Stimulated activated CD8-positive, alpha-beta memory T cell treated with anti-CD3 and anti-CD28 coated beads, Interleukin-4, amount 100 ng/mL, for 1 hour (primary cell): ENCODE measurements at places on chromosomes 12 and 14.
A peak's percentile ranks its signal among the peaks of the same experiment; 100 is the strongest.

DNA sequence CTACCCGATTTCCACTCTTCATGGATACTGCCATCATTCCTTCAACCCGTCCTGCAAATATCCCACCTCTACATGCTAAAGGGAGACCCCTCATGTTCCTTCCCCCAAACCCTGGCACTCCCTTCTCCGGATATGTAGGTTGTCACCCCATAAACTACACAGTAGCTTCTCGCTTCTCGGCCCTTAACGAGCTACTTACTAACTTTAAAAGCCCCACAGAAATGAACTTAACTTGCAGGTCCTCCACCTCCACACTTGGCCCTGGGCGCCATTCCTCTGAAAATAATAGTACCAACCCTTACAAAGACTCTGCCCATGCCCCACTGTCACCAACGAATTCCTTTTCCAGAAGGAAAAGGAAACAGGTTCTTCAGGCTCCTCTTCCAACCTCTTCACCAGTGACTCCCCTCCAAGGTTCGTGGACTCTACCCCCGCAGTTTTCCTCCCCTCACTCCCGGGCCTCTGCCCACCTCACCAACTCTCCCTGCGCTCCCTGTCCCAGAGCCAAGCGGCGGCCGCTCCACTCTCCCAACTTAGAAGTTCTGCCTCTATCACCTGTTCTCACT is 1.2 kb downstream of the SPPL3 start:
- no peak for DNase-seq

- DNase-seq, result no peak
These were observed 3.0 kb downstream of the MYH6 start for GRCh38 chr14:23405096-23405495.

DNA sequence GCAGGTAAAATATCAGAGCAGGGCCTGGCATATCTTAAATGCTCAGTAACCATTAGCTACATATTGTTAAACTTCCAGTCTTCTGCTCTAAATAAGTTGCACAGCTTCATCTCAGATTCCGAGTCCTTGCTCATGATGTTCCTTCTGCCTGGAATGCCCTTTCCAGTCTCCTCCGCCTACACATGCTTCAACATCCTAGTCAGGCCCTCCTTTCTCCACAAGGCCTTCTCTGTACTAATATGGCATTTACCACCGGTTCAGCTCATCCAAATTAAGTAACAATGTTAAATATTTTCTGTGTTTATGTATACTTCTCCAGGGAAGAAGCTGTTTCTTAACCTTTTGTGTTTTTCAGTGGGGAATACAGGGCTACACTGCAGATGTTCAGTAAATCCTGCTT is 8.5 kb downstream of the DHH start:
- DNase-seq, result no peak

GRCh38 chr12:117994551-117995438 is 21.7 kb upstream of the RFC5 start:
- no peak for DNase-seq

- no peak for DNase-seq
These were observed 96.6 kb downstream of the RIMBP2 start for GRCh38 chr12:130619385-130620001.

DNA sequence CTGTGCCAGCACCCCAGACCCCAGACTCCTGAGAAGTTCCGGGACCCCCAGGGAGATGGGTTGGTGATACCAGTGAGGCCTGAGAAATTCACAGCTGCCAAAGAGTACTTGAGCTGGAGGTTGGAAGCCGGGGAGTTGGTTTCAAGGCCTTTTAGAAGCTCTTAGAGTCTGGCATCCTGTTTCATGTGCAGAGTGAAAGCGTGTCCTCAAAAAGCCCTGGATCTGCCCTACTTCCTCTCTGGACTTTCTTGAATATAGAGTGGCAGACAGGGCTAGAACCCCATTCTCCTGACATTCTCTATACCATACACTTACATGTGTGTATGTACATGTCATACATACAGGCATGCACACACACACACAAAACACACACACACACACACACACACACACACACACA is 31.3 kb upstream of the PPM1A start:
- DNase-seq, result no peak

DNA sequence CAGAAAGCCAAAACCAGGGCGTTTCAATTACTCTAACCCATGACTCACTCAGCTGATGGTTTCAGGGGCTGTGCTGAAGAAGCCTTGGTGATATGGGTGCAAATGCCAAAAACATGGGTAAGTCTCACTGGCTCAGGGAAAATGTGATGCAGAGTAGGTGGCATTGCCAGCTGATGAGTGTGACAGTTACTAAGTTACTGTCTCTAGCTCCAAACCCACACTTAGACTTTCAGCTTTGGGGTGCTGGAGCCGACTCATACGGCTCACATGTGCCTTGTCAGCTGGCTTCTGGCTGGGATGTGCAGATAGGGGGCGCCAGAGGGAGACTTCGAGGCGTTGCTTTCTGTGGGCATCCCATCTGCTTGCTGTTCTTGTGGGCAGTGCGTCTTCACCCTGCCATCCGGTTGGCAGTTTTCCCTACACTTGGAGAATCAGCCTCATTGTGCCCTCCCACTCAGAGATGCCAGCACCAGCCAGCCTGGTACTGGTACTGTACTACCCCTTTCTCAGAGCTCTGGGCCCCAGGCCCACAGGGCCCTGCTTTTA is 11.1 kb upstream of the KRT7 start:
- peak; percentile 18 for DNase-seq

GRCh38 chr12:107857191-107857590 is 82.7 kb downstream of the ASCL4 start:
- no peak for DNase-seq

DNA sequence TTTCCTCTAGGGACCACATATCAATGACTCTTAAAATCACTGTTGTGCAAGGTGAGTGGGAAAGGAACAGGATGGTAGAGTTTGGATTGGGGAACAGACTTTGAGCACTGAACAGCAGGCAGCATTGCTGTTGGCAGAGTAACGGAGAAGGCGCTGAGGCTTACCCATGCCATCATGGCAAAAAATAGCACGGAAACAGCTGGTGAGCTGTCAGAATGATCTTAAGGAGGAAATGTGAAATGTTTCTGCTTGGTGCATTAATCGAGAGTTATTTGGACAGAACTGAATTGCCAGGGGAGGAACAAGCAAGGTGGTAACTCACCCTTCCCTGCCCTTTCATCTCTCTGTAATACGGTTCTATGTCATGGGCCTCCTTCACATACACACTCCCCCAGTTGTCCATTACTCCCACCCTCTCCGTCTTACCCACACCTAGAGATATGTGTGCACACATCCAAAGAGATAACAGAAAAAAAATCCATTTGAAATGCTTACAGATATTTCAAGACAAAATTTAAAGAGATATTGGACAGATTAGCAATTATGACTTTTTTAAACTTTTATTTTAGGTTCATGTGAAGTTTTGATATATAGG is 572.5 kb downstream of the DIO2 start:
- no peak for DNase-seq

- DNase-seq, result no peak
These were observed 878.1 kb downstream of the DIO2 start for GRCh38 chr14:79333198-79333546.

DNA sequence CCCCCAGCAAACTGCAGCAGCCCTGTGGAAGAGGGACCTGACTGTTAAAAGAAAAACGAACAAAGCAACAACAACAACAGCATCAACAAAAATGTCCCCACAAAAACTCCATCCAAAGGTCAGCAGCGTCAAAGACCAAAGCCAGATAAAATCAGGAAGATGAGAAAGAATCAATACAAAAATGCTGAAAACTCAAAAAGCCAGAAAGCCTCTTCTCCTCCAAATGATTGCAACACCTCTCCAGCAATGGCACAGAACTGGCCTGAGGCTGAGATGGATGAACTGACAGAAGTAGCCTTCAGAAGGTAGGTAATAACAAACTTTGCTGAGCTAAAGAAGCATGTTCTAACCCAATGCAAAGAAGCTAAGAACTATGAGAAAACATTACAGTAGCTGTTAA is 45.4 kb upstream of the PPP4R3A start:
- no peak for DNase-seq

DNA sequence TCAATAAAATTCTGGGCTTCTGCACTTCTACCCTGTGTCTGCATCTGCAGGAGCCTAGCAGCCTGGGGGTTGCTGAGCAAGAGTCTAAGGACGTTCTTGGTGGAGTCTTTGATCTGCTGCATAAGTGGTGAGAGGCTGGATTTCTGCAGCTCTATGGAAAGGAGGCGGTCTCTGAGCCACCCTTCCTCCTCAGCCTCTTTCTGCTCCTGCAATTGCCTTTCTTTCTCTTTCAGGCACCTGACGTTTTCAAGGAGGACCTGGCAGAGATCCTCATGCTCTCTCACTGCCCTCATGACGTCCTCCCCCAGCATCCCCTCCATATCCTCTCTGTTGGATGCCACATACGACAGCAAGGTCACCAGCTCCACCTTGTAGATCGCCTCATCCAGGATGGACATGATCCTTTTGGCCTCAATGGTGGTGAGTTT is 13.6 kb upstream of the TPCN1 start:
- no peak for DNase-seq

DNA sequence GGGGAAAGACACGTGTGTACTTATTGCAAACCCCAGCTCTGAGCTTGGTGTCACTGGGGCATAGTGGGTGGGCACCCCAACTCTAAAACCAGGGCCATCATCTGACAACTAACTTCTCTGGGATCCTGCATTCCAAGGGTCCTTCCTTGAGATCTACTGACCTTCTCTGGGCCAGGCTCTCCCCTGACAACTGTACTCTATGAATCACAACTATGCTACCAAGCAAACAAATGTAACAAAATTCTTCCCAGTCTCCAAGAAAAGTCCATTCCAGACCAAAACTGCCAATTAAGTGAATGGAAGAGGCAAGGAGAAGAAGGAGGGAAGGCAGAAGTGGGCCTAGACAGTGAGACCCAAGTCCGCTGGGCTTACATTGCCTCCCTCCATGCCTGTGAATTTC is 38.2 kb downstream of the VWF start:
- DNase-seq, result no peak

DNA sequence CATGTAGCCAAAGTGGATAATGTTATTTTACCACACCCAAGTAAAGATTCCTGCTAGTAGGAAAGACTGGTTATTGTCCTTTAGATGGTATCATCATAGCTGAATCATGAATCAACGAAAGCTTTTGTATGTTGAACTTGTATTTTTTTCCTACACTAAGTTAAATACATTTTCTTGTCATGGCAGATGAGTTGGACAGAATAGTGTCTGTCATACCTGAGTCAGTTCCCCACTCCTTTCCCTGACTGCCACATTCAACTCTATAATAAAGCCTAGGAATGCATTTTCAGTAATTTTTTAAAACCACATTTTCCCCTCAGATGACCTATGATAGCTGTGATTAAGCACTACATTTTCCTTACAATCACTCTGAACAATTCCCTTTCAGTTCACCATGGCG is 9.3 kb upstream of the PTHLH start:
- DNase-seq, result no peak

- DNase-seq, result no peak
These were observed 386.3 kb downstream of the TMEM121 start for GRCh38 chr14:105912641-105913180.

- DNase-seq, result no peak
These were observed 3.0 kb downstream of the GAS2L3 start for GRCh38 chr12:100576331-100577036.

- no peak for DNase-seq
These were observed 155.9 kb upstream of the NUDT4 start for GRCh38 chr12:93221841-93222240.

DNA sequence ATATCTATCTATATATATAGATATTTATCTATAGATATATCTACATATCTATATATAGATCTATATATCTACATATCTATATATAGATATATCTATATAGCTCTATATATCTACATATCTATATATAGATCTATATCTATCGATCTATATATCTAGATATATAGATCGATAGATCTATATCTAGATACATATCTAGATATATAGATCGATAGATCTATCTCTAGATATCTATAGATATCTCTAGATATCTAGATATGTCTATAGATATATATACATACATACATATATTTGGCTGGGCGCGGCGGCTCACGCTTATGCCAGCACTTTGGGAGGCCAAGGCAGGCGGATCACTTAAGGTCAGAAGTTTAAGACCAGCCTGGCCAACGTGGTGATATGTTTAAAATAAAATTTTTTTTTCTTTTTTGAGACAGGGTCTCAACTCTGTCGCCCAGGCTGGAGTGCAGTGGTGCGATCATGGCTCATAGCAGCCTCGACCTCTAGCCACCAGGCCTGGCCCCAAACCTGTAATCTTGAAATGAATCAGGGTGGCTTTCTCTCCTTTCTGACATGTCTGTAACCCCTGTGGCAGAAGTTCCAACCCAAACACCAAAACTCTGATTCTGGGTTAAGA is 18.1 kb downstream of the ARPC3 start:
- DNase-seq, result no peak
